ENCODE measurements at places on chromosomes 1 and 21.

GRCh38 chr1:216785737-216786136, 62.5 kb upstream of the ESRRG start:
- no peak for DNase-seq

- DNase-seq: no peak
These were observed 43.9 kb upstream of the SAMD13 start for GRCh38 chr1:84257617-84258016.

- no peak for DNase-seq
These were observed 49.9 kb downstream of the PRKCZ start for GRCh38 chr1:2099886-2100779.

- no peak for DNase-seq
These were observed 773 bp downstream of the IFNGR2 start for GRCh38 chr21:33403786-33404585.

DNA sequence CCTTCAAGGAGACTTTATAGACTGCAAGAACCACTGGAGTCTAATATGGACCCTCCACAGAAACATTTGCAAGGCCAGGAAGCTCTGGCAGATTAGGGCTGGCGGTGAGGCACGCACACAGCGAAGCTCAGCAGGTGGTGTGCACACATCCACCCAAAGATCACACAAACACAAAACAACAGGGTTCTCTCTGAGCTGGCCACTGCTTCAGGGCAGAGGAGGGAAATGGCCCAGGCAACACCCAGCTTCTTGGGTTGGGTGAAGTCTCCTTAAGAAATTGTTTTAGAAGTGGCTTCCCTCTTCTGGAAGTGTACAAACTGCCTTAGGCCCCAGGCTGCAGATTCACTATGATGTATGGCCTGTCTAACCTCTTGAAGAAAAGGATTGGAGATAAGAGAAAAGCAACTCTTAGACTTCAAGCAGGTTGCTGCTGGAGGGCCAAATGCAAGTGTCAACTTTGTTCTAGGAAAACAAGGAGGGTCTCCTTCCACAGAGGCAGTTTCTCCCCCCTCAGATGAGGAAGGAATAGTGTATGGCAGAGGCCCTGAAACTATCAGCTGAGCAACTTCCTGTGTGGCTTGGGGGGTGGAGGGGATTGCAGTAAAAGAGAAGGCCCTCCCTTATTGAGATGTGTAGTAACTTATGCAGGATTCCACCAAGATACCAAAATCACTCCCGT, 2.0 kb downstream of the RCSD1 start:
- no peak for DNase-seq

GRCh38 chr1:183952101-183952500, 85.4 kb downstream of the COLGALT2 start:
- no peak for DNase-seq

- peak; percentile 70 for DNase-seq
These were observed 102.8 kb downstream of the CASZ1 start for GRCh38 chr1:10693497-10694273.

GRCh38 chr1:15231714-15232201, 15.3 kb upstream of the FHAD1 start:
- DNase-seq: peak; percentile 55

DNA sequence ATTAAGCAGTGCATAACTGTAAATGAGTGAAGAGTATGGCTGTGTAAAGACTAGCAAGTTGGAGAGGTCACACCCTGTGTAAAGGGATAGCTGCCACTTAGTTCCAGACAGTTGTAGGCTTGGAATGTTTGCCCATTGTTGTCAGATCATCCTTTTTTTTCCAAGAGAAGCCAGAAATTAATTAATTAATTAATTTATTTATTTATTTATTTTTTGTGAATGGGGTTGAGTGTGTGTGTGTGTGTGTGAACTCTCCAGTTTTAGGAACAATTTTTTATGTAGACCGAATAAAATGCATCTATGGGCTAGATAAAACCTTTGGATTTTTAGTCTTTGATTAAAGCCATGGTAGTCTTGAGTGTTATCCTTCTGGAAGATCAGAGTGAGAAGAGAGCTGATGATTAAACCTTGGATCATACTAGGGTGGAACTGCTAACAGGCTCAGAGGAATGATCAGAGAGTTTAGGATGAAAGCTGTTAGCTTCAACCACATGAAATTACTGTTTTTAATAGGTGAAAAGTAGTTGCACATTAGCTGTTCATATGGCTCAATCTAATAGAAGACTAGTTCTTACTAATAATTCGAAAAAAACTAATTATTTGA, 58.4 kb downstream of the OSBPL9 start:
- no peak for DNase-seq

GRCh38 chr1:62784509-62785365, 805 bp downstream of the ATG4C start:
- DNase-seq: no peak

DNA sequence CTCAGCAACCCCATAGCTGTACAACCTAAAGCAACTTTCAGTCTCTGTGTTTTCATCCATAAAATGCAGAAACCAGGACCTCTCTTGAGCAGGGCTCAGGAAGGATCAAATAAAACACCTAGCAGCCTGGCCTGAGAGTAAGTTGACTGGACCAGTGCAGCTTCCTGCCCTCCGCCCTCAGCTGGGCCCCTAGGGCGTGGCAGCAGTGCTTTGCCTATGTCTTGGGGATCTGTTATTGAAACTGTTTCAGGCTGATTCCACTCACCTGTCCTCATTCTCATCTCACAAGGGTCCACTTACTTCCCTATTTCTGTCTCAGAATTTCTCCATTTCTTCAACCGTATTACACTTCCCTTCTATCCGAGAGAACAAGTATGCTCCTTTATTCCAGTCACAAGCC, 17.3 kb downstream of the LRRC42 start:
- DNase-seq: no peak

- DNase-seq: no peak
These were observed 34.1 kb upstream of the BTG2 start for GRCh38 chr1:203271018-203271743.

DNA sequence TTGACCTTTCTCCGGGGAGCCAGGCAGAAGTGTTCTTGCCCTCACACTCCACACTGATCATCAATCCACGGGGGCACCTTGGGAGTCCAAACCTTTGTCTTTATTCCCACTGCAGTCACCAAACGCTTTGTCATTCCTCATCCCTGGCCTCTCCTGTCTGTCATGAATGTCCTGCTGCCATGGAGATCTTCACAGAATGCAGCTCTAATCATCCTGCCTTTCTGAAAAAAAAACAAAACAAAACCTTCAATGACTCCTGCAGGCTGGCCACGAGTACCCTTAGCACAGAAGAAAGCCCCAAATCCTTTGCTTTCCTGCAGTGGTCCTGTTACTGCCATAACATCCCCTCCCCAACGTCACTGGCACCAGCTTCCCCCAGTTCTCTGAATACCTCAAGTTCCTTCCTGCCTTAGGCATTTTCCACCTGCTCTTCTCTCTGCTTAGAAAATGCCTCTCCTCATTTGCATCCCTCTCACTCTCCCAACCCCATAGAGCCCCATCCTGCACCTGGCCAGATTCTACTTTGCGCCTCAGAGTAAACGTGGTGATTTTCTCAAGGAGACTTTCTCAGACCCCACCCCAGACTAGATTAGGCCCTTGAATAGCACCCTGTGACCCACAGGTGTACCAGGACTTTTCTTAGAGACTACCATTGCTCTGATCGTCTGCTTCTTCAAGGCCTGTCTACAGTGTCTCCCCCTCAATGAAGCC, 131.2 kb downstream of the AK5 start:
- no peak for DNase-seq

DNA sequence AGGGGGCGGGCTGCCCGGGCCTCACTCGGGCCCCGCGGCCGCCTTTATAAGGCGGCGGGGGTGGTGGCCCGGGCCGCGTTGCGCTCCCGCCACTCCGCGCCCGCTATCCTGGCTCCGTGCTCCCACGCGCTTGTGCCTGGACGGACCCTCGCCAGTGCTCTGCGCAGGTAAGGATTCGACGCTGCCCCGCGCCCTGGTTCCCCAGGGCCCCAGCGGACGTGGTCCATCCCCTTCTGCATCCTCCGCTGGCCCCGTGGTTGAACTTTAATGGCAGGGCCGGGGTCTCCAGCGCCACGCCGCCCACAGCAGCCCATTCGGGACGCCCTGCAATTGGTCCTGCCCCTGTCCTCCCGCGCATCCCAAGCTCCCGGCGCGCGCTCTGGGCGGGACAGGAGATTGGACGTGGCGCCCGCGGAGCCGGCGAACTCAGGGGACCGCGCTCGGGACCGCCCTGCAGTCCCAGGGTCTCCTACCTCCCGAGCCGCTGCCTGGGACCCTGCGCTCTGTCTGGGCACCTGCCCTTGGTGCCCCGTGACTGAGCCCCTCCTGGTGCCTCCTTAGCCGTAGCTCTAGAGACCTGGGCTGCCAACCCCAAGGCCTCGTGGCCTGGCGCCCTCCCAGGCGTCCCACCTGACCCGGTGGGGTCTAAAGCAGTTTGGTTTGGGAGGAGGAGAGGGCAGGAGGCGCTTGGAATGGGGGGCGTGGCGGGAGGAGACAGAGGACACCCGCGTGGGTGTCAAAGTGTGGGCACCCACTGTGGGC, at the start of gene ALPL:
TSS of gene ALPL (plus strand) at position 73 of the 762 bp plus-strand sequence. CDS start 44,659 bp downstream, outside the sequence.
- DNase-seq: no peak

- DNase-seq: no peak
These were observed 26.2 kb downstream of the CAPN8 start for GRCh38 chr1:223639331-223639749.

GRCh38 chr1:236336084-236336483, 54.3 kb upstream of the ERO1B start:
- no peak for DNase-seq

DNA sequence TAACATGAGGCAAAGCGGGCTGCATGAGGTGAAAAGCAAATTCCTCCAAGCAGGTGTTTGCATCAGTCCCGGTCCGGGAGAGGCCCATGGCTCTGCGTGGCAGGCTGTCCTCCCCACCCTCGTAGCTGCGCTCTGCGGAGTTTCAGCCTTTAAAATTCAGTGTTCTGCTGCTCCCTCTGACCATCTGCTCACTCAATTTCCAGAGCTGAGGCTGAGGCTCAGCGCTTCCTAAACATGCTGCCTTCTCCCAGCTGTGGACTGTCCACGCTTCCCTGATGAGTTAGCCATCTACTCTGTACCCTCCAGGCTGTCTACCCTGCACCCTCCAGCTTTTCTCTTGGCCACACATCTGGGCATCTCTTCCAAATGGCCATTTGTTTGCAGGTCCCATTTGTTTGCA, 87.7 kb downstream of the KCNJ6 start:
- DNase-seq: no peak

DNA sequence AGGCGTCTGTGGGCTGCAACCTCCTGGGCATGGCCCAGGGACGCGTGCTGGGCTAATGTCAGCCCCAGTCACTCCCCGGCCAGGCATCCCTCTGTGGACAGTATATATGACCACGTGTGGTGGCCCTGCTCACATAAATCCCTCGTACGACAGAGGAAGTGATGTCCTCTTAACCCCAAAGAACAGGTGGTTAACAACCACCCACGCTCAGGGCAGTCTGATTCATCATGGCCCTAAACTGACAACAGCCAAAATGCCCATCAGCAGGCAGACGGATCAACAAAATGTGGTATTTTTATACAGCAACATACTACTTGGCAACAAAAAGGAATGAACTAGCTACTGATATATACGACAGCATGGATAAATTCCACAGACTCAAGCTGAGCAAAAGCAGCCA, 51.0 kb downstream of the ECE1 start:
- no peak for DNase-seq

- no peak for DNase-seq
These were observed 102.7 kb downstream of the ZNF281 start for GRCh38 chr1:200306944-200307754.
